ENCODE measurements at places on chromosomes 7 and 10.

DNA sequence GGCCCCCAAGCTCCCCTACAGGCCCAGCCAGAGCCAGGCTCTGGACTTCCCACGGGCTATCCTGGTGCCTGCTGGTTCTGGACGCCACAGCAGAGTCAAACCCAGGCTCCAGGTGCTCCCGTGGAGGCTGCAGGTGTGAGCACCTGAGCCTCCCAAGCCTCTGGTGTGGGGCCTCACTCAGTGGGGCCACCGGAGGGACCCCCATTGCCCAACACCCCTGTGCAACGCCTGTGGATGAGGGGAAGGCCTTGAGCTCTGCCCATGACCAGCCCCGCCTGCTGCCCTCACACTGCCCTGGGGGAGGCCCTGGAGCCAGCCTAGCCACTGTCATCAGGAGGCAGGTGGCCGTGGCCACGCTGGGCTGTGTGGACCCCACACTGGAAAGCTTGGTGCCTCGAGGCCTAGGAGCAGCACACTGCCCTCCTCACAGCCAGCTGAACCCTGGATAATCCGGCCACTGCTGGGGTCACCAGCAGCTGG, 229.3 kb downstream of the MAD1L1 start:
- DNase-seq, result peak; percentile 9

GRCh38 chr7:106129291-106129690, 17.2 kb upstream of the SYPL1 start:
- no peak for DNase-seq

DNA sequence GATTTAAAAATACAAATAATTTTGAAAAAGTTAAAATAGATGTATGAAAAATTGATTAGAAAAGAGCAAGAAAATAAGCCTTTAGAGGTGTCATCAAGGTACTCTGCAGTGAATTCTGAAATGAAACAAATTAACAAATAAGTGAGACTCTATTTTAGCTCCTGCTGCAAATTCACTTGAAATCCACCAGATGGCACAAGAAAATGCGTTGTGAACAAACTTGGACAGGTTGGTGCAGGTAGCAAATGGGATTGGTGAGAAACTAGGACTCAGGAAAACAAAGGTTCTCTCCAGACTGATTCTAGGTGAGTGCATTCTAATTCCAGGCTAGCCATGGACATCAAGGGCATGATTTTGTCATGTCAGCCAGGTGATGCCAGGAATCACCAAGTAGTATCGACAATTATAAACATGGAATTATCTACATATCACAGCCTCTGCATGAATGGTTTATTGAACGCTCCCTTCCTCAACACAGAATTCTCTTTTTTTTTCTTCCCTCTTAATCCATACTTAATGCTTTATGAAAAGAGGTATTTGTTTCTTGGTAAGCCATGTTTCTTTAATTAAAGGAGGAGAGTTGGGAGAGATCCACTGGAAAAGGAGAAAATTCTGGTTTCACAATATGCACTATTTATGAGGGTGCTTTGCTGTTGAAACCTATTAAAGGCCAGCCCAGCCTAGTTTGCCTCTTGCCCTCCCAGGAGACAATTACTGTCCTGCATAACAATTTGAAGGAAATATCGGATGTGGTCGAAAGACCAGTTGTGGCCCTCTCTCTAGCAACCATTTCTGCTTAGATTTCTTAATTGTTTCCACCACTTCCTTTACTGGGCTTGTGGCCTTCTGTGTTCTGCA, 118.1 kb downstream of the ZNF365 start:
- no peak for DNase-seq

DNA sequence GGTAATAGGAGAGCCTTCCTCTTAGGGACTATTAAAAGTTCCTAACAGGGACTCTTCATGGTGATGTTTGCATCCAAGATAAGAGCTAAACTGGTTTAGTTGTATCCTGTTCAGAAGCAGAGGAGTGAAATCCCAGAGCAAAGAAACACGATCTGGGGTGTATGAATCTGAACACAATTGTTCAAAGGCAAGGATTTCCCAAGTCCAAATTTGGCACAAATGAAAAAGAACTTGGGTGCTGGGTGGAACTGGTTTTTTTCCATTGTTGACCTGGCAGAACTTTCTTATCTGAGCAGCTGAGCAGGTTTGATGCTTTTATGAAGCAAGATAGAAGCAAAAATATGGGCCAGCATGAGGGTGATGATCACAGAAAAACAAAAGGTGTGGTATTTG, 6.0 kb downstream of the AGFG2 start:
- no peak for DNase-seq

Measured in heart left ventricle (tissue), 16 donors.